ENCODE measurements at places on chromosomes 1 and 21. TPM values are rescaled to one million over a fixed set of nuclear protein-coding genes. Genes with fewer than 3 reads are reported as not detected.

- H3K4me1 ChIP-seq, result no peaks in the 10 kb centered on the region
- no peak overlapping the region for H3K27ac ChIP-seq
- no peak overlapping the region for H3K4me3 ChIP-seq
- no peaks in the 10 kb centered on the region for H3K36me3 ChIP-seq
These were observed 63.6 kb downstream of the VPS13D start for GRCh38 chr1:12293416-12293815.

DNA sequence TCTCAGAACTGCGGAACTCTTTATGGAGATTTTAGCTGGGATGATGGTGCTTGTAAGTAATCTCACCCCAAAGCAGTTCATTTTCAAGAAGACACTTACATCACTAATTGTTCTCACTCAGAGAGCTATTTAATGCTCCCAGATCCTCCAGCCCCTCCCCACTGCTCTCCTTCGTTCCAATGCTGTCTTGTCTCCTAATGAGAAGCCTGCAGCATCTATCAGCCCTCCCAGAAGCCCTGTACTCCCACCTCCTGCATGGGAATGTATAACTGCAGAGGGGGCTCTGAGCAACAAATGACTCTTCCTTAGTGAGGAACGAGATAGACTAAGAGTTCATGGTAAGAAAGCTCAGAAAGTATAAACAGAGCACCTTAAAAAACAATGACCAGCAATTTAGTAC lies 377.4 kb upstream of the RUNX1 start:
- H3K27me3 ChIP-seq, result no peaks in the 10 kb centered on the region
- no peaks in the 10 kb centered on the region for H3K4me1 ChIP-seq
- H3K36me3 ChIP-seq, result no peaks in the 10 kb centered on the region
- no peak overlapping the region for H3K27ac ChIP-seq

DNA sequence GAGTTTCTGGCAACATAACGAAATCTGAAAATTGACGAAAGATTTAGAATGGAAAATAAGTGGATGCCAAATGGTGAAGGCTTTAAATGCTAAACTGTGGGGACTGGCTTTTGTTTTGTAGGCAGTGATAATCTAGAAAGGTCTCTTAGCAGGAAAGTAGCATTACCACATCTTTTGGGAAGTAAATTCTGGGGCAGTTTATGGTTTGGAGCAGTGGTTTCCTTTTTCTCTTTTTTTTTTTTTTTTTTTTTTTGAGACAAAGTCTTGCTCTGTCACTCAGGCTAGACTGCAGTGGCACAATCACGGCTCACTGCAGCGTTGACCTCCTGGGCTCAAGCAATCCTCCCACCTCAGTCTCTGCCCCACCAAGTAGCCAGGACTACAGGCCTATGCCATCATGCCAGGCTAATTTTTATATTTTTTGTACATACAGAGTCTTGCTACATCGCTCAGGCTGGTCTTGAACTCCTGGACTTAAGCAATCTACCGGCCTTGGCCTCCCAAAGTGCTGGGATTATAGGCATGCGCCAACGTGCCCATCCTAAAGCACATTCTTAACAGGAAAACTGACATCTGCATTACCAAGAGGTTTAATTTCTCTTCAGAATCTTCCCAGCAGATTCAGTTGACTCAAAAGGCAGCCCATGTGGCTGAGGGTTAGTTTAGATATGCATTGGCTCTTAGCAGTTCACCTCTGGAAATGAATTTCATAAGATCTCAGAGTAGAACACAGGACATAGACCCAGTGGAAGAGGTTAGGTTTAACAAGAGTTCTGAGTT lies 32.9 kb downstream of the C21orf91 start:
- no peaks in the 10 kb centered on the region for H3K36me3 ChIP-seq
- no peaks in the 10 kb centered on the region for H3K4me1 ChIP-seq
- no peaks in the 10 kb centered on the region for H3K27me3 ChIP-seq
- DNase-seq, result no peak

- H3K27ac ChIP-seq, result no peak overlapping the region
- no peaks in the 10 kb centered on the region for H3K27me3 ChIP-seq
- H3K4me1 ChIP-seq, result no peaks in the 10 kb centered on the region
- DNase-seq, result no peak
- H3K4me3 ChIP-seq, result no peak overlapping the region
- H3K36me3 ChIP-seq, result no peaks in the 10 kb centered on the region
These were observed 45.4 kb upstream of the IPO9 start for GRCh38 chr1:201783572-201783971.

The KCNK1 gene
- 4.0 TPM for total RNA-seq

- H3K27me3 ChIP-seq, result no peaks in the 10 kb centered on the region
- H3K27ac ChIP-seq, result no peak overlapping the region
- DNase-seq, result no peak
- H3K36me3 ChIP-seq, result no peaks in the 10 kb centered on the region
These were observed 106.7 kb downstream of the LEPR start for GRCh38 chr1:65527190-65527589.
